Activated B cell treated with CpG ODN at 0.5 μM for 24 hours (primary cell): ENCODE measurements at places on chromosomes 2 and 18. TPM values are rescaled to one million over a fixed set of nuclear protein-coding genes. Genes with fewer than 3 reads are reported as not detected.

Gene LAMA1
- total RNA-seq, result not detected in 2 replicates

Gene EFR3B
- 0.07 and 0.10 TPM in 2 replicates for total RNA-seq

Gene TNFRSF11A
- total RNA-seq, result 0.07 and 0.24 TPM in 2 replicates

Gene GTF3C2
- 91.7 and 119 TPM in 2 replicates for total RNA-seq

Gene KHK
- 2.2 and 2.6 TPM in 2 replicates for total RNA-seq

Gene SLC4A5
- total RNA-seq, result 5.4 and 5.9 TPM in 2 replicates

Gene CHN1
- 0.61 and 0.80 TPM in 2 replicates for total RNA-seq

Gene G6PC2
- total RNA-seq, result not detected in 2 replicates

Gene IER3IP1
- 8.6 and 8.8 TPM in 2 replicates for total RNA-seq

Gene KCNJ13
- total RNA-seq, result not detected in 2 replicates

Gene PAIP2B
- total RNA-seq, result 3.7 and 4.0 TPM in 2 replicates

Gene ZBTB7C
- not detected in 2 replicates for total RNA-seq

Gene GAREM2
- 2.2 and 3.1 TPM in 2 replicates for total RNA-seq

Gene IFIH1
- total RNA-seq, result 61.8 and 63.0 TPM in 2 replicates

Gene POMC
- 3.2 and 4.4 TPM in 2 replicates for total RNA-seq

DNA sequence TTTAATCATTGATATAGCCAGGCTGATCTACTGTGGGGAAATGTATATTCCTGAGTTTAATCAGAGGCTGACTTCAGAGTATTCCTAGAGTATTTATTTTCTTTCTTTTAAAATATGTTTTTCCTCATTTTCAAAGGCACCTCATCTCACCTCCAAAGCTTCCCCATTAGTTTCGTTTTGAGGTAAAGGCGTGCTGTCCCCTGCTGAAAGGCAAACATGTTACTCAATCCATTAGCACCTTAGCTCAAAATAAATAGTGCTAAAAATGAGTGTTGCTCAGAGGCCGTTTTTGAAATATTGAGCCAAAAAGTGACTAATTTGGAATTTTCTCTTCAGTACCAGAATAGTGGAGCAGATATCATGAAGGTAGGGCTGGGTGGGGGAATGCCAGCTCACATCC lies 386.2 kb downstream of the SOX11 start:
- DNase-seq, result no peak

- DNase-seq, result peak; percentile 13
Observed at GRCh38 chr2:127050803-127051115, 56.2 kb downstream of the BIN1 start.

DNA sequence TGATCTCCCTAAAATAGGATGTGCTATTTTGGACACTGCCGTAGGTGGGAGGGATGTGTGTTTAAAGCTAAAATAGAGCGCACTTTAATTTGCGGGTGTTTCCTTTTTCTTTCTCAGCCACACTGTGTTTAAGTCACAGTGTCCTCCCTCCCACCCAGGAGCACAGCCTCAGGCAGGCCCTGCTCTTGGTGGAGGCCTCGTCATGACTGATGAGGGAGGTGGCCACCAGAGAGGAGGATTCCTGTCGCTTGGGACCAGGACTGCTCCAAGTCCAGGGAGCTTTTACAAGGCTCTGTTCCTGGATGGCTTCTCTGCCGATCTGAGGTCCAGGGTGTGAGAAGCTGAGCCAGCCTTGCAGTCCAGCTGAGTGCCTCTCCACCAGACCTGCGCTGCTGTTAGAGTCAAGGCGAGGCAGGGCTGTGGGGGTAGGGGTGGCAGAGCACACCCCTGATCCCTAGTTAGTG lies 33.5 kb downstream of the INPP4A start:
- no peak for DNase-seq

DNA sequence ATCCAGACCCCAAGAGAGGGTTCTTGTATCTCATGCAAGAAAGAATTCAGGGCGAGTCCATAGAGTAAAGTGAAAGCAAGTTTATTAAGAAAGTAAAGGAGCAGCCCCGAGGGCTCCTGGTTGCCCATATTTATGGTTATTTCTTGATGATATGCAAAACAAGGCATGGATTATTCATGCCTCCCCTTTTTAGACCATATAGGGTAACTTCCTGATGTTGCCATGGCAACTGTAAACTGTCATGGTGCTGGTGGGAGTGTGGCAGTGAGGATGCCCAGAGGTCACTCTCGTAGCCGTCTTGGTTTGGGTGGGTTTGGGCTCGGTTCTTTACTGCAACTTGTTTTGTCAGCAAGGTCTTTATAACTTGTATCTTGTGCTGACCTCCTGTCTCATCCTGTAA lies 750.2 kb upstream of the FANCL start:
- no peak for DNase-seq

- DNase-seq, result no peak
Observed at GRCh38 chr18:13471971-13472628, 253.5 kb downstream of the LDLRAD4 start.

DNA sequence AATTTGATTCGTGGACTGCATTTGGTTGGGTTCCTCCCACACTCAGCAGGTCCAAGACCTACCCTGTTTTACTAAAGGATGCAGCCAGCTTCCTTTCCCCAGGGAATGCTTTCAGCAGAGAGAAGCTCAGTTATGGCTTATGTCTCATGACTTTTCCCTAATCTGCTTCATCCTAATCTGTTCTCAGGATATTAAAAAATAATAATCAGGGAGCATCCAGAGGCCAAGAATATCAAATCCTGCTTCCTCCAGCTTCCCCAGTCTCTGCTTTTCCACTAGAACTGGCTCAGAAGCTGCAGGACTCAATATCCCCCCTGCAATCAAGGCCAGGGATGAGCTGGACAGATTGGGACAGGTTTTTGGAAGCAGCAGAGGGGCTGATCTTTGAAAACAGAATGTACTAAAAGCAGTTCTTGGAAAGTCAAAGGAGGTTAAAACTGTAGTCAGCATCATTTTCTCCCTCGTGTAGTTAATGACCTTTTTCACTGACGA lies 326.9 kb upstream of the TNP1 start:
- no peak for DNase-seq

- DNase-seq, result peak; percentile 2
Observed at GRCh38 chr2:239465017-239466001, 64.5 kb upstream of the HDAC4 start.

DNA sequence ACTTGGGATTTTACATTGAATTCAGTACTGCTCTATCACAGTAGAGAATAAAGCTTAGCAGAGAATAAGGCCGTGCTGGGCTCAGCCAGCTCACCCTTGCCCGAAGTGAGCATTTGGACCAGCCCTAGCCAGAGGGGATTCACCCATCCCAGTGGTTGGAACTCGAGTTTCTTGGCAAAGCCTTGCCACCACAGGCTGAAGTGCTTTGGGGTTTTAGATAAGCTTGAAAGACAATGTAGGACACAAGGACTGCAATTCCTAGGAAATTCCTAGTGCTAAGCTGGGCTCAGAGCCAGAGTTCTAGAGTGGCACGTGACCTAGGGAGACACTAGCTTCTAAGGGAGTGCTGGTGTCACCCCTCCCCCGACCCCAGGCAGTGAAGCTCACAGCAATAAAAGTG lies 28.0 kb downstream of the SERPINB11 start:
- DNase-seq, result no peak

- no peak for DNase-seq
Observed at GRCh38 chr2:222468346-222468745, 44.0 kb downstream of the SGPP2 start.

DNA sequence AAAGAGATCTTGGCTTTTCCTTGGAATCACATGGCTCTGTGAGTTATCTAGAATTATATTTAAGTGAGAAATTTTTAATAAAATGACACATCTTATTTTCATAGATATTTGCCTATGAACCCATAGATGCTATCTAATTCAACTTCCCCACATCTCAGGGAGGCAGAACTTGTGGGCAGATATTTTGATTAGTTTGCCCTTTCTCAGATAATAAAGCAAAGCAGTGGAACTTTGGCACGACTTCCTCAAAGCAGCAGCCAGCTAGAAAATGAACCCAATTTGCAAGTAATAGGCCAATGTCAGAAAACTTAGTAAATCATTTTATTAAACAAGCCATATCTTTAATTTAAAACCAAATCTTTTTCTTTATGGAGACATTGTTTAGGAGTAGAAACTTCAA lies 32.7 kb downstream of the RAB27B start:
- DNase-seq, result no peak

GRCh38 chr2:72347081-72347480 lies 199.4 kb upstream of the CYP26B1 start:
- no peak for DNase-seq

DNA sequence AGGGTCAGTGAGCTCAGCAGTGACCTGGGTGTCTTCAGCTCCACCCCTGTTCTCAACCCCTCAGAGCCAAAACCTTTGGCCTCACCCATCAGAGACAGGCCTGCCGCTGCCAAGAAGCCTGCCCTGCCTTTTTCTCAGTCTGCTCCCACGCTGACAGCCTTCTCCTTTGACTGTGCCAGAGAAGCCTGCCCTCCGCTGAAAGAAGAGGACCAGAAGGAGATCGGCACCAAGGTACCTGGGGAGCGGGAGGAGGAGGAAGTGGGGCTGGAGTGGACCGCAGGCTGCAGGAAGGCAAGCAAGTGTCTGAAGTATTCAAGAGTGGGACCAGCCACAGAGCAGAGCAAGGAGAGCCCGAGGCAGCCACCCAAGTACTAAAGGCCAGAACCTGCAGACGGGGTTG lies 33.2 kb downstream of the TOGARAM2 start:
- DNase-seq, result no peak

DNA sequence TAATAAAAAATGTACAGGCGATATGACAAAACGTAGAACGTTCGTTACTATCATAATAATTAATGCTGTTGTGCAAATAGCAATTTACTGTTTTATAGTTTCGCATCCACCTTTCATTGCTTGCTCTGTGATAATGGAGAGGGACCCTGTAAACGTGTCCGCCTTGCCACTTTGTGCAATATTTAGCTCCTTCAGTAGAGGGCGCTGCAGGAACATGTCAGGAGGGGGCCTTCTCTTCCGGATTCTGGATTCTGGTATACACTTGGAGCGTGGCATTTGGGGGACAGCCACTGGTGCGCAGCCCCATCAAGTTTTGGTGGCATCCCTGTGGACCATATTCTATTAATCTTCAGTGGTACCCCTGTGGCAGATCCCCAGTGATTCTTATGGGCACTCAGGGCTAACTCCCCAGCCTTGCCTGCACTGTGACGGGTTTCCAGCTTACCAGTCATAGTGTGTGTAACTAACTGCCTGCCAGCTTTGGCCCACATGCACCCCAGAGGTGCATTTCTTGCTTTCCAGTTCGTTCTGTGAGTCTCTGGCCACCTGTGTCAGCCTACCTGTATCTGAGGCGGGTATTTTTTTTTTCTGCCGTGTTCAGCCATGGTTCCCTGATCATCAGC lies 140.3 kb downstream of the CYRIA start:
- no peak for DNase-seq

- no peak for DNase-seq
Observed at GRCh38 chr2:150679456-150680120, 192.1 kb upstream of the RND3 start.

DNA sequence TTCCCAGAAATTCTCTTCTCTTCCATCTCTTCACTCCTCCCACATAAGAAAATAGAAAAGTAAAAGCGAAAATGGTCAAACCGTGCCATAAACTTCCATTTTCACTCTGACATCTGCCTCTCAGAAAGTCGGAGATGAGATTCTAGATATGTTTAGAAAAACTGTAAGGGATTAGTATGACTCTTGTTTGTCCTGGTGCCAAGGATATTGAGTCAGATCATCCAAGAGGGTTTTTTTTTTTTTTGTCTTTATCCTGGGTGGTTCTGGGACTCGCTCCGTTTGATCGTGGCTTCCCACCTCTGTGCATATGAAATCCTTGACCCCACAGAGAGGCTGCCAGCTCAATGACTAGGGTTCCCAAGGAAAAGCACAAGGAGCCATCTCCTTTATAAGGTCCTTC lies 17.3 kb downstream of the EN1 start:
- DNase-seq, result no peak

- no peak for DNase-seq
Observed at GRCh38 chr2:127355407-127356008, 32.3 kb downstream of the MAP3K2 start.

DNA sequence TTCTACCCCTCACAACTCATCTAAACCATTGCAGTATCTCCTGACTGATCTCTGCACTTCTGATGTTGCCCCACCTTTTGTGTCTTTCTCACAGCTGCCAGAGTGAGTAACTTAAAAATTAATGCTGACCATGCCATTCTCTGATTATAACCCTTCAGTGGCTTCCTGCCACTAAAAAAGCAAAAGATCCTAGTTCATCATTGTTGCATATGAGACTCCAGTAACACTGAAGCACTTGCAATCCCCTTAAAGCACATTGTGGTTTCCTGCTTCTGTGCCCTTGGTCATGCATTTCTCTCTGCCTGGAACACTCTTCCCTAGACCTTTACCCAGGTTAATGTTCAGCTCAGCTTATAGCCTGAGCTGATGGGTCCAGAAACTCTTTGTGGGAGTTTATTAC lies 95.1 kb upstream of the WDSUB1 start:
- DNase-seq, result no peak

DNA sequence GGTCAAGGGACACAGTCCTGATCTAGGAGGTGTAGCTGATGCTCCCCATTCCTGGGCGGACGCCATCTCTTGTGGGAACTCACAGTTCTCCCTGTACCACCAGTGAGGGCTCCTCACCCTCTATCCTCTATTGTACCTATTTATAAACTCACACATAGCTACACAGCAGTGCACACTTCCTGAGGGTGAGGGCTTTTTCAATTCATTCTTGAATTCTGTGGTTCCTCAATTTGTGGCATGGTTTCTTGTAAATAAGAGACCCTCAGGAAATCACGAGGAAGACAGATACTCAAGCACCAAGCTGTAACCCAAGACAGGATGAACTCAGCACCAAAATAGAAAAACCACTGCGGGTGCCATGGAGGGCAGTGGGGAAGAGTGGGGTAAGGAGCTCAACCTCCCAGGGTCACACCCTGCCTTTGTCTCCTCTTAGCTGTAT lies 245.9 kb upstream of the PXDN start:
- DNase-seq, result no peak

- DNase-seq, result no peak
Observed at GRCh38 chr2:219207884-219208740, 1.5 kb downstream of the ZFAND2B start.

- DNase-seq, result no peak
Observed at GRCh38 chr2:98191883-98192282, 104.9 kb downstream of the VWA3B start.

GRCh38 chr2:45026924-45027450 lies 17.7 kb upstream of the SIX2 start:
- no peak for DNase-seq

- DNase-seq, result no peak
Observed at GRCh38 chr18:54910161-54910919, 48.9 kb downstream of the CCDC68 start.

- no peak for DNase-seq
Observed at GRCh38 chr2:183214680-183215079, 90.4 kb downstream of the NUP35 start.

- DNase-seq, result no peak
Observed at GRCh38 chr2:176149939-176150583, 1.3 kb upstream of the HOXD4 start.

DNA sequence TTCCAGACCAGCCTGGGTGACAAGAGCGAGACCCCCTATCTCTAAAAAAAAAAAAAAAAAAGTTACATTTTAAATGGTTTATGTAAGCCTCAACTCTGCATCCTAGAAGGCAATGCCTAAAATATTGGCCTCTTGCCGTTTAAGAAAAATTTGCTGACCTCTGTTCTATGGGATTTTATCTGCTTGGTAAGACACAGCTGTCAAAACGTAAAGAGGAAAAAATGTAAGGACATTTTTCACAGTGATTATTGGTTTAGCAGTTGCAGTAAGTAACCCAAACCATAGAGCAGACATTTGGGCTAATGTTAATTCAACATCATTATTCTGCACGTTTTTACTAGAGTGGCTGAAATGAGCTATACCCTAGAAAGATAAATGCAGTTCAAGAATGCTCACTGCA lies 14.4 kb upstream of the E2F6 start:
- DNase-seq, result no peak

- DNase-seq, result no peak
Observed at GRCh38 chr2:178380763-178381162, 70.2 kb downstream of the PRKRA start.
